ENCODE measurements at places on chromosomes 4 and X. TPM values are rescaled to one million over a fixed set of nuclear protein-coding genes. Genes with fewer than 3 reads are reported as not detected.

Gene RIBC1
- 0.48 TPM for total RNA-seq

Gene GPC4
- 32.7 TPM for total RNA-seq

Gene MAP7D3
- 30.9 TPM for total RNA-seq

DNA sequence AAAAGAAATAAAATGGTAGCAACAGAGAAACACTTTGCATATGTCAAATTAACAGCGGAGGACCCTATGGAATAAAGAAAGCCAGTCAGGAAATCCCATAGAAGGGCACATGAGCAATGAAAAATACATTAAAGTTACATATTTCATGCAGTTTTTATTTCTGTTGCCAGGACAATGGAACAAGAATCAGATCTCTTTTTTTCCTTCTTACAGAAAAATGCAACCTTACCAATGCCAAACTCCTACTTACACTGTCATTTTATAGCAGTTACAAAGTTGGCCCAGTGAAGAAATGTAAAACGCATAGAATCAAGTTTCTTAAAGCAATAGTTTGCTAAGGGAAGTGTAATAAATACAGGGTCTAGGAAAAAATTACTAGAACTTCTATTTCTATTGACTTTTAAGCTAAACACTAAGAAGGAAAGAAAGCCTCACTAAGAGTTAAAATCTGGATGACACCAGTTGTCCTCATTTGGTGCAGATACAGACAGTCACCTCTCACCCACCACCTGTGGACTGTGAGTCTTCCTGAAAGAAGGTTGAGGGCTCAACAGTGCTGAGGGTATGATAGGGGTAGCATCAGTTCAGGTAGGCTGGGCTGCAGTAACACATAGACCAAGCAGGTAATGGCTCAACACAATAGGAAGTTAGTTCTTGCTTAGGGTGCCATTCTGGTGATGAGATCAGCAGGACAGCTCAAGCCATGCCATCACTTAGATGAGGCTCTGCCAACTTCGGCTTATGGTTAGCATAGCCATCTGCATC is 224.6 kb downstream of the ANAPC10 start:
- no peak for DNase-seq

- no peak for DNase-seq
Observed at GRCh38 chrX:69104756-69105434, 60.4 kb downstream of the PJA1 start.

- no peak for DNase-seq
Observed at GRCh38 chr4:147749811-147750321, 18.0 kb downstream of the ARHGAP10 start.

- no peak for DNase-seq
Observed at GRCh38 chrX:35622040-35622439, 176.1 kb upstream of the MAGEB16 start.

- peak; percentile 59 for DNase-seq
Observed at GRCh38 chr4:8821151-8821950, 50.3 kb downstream of the HMX1 start.

DNA sequence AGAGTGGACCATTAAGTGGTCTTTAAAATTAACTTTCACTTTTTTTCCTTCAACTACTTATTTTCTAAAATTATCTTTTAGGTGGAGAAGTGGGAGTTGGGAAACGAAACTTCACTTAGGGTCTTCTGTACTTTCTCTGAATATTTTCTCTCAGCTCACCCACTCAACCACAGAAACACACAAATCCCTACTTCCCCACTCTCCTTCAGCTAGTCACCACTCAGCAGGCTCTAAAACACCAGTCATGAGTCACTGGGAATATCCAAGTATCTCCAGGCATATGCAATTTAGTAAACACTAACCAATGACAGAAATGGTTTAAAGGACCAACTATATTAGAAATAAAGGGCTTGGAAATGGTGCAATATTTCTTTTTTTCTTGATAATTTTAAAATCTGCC is 153.0 kb upstream of the RPS6KA6 start:
- DNase-seq: no peak

GRCh38 chr4:156870131-156870530 is 101.5 kb downstream of the PDGFC start:
- no peak for DNase-seq

DNA sequence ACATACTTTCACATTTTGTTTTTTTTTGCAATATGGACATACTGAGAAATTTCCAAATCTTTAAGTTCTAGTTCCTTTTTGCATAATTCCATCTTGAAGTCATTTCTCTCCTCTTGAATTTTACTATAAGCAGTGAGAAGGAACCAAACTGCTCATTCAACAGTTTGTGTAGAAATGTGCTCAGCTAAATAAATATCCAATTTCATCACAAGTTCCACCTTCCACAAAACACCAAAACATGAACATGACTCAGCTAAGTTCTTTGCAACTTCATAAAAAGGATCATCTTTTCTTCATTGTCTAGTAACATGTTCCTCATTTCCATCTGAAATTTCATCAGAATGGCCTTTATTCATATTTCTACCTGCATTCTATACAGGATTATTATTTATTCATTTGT is 77.3 kb upstream of the FGF13 start:
- no peak for DNase-seq
